Cardiac septum (tissue), 1 donor: ENCODE measurements at places on chromosomes 11 and 22. TPM values are rescaled to one million over a fixed set of nuclear protein-coding genes. Genes with fewer than 3 reads are reported as not detected.

DNA sequence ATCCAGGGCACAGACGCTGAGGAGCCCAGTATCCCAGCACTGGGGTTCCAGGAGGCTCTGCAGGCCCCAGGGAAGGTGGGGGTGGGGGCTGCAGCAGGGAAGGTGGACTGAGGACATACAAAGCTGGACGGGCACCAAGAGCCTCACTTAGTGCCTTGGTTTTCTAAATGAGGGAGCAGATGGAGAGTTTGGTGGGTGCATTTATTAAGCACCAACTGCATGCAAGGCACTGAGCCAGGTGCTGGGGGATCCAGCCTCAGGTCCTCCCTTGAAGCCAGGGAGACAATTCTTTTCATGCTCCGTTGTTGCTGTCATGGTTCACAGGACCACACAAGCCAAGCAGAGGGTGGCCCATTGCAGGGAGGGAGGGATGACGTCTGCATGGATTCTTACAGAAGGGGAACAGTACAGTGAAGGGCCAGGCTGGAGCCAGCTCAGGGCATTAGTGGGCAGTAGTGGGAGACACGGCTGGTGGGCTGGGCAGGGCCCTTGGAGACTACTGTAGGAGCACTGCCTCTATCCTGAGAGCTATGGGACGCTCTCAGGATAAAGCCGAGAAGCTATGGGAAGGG lies 65.0 kb downstream of the MACROD1 start:
- no peak for DNase-seq

The OR51B6 gene
- total RNA-seq = not detected

The F2 gene
- total RNA-seq = not detected

DNA sequence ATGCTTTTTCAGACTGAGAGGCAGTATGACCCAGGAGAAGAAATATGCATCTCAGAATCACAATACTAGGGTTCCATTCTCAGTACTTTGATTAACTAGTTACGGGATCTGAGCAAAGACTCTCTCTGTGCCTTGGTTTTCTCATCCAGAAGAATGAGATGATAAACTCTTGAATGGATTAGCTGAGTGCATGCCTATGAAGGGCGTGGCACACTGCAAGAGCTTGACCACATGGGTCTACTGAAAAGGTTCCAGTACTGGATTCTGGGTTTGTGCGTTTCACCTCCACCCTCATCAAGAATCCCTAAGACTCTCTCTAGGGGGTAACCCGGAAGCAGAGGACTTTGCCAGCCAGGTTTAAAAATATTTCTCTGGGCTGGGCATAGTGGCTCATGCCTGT lies 25.6 kb downstream of the PGA5 start:
- DNase-seq = no peak

- DNase-seq = no peak
Measured at GRCh38 chr11:13189561-13190426, 87.8 kb upstream of the BMAL1 start.

GRCh38 chr11:100808904-100809491 lies 121.9 kb downstream of the ARHGAP42 start:
- DNase-seq = no peak

DNA sequence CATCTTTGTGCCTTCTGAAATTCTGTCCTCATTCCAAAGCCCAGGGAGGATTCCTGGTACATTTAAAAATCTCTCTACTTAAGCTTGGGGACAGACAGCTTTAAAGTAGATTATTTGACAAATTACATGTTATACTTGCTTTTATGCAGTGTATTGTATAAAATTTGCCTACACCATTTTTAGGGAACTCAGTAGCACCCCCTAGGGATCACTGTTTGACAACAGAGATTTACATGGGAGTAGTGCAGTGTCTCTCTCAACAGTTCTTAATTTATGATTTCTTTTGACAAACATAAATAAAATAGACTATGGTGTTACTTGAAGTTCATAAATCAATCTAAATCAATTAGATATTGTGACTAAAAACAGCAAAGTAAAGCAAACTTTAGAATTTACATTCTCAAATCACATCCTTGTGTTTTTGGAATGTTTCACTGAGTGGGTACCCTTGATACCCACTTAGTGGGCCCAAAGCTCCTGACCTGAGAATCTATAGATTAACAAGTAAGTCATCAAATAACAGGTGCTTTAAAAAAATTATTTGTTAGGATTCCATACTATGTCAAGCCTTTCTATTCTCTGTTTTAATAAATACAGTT lies 428.8 kb downstream of the DYNC2H1 start:
- DNase-seq = no peak

- no peak for DNase-seq
Measured at GRCh38 chr11:110130642-110131238, 37.5 kb downstream of the ZC3H12C start.

The PHOX2A gene
- total RNA-seq = not detected

DNA sequence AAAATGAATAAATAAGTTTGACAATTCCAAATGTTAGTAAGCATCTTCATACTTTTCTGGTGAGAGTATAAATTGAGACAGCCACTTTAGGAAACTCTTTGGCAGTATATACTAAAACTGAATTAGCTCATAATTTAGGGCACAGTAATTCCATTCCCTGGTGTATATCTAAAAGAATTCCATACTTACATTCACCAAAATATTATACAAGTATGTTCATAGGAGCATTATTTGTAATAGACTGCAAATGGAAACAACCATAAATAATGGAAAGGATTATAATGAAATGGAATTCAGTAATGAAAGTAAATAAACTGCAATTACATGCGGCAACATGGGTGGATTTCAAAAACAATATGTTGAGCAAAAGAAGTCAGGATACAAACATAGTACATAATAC lies 315.8 kb upstream of the LRRC4C start:
- no peak for DNase-seq

GRCh38 chr22:32754413-32755041 lies 47.0 kb upstream of the TIMP3 start:
- no peak for DNase-seq

DNA sequence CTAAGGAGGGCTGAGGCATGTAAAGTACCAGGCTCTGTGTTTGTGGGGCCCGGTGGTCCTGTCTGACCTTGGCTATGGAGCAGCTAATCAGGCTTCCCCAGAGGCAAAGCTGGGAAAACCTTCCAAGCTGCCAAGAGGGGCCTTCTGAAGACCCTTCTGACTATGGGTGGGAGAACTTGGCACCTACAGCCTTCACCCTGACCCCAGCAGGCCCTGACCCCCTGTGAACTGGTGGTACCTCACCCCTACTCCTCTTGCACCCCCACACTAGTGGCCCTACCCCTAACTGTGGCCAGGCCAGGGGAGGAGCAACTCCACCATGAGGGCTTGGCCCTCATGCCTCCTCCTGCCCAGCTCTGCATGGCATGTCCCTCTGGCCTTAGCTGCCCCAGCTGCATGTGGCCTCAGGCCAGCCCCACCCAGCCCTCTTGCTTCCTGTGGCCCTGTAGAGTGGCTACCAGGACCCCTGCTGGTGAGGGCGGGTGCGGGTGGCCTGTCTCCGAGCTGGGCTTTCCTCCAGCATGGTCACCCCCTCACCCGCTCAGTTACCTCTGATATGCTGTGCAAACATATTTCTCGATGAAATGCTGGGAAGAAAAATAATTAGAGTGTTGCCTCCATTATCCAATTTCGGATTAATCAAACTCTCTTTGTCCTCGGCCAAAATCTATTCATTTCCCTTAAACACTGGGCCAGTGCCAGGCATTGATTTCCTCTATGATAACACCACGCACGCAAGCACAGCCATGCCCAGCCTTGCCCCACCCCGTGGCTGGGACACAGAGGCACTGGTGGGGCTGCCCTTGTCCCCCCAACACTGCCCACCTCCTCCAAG lies 7.5 kb downstream of the GNAZ start:
- DNase-seq = no peak

The MRTFA gene
- total RNA-seq = 24.3 TPM

DNA sequence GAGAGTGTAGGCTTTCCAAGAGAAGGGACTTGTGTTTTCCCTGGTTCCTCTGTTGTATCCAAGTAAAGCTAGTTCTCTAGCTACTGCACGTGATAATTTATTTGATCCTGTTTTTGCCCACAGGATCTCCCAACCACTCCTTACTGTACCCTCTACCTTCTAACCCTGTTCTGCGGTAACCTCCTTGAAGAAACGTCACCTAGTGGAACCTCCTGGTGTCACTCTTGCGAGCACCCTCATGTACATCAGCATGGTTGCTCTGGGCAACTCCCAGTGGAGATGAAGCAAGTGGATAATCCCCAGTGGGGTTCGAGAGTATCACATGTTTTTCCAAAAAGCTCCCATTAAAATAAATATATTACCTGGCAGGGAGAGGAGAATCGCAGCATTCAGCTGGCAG lies 108.9 kb upstream of the CLMP start:
- no peak for DNase-seq

The IGSF22 gene
- 1.1 TPM for total RNA-seq

DNA sequence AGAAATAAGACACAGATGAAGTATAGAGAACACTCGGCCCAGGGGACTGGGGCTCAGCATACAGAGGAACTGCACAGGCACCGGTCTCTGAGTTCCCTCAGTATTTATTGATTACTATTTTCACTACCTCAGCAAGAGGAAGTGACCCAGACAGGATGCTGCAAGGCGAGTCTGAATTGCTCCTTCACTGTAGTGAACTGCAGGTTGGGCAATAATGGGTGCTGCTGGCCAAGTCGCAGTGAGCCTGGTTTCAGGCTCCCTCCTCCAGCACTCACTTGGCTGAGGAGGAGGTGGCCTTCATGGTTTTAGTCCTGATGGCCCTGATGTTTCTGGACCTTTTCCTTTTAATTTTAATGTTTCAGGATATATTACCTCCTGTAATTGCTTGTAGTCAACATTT lies 10.4 kb downstream of the OR52K2 start:
- DNase-seq = peak; percentile 83

The IFITM10 gene
- 2.0 TPM for total RNA-seq
